Foreskin keratinocyte (primary cell): ENCODE measurements at places on chromosomes 13 and 19. TPM values are rescaled to one million over a fixed set of nuclear protein-coding genes. Genes with fewer than 3 reads are reported as not detected.

Gene BEST2
- not detected in 2 replicates for polyA plus RNA-seq

Gene RYR1
- 0.59 and 0.81 TPM in 2 replicates for polyA plus RNA-seq

Gene KHSRP
- 93.2 and 131 TPM in 2 replicates for polyA plus RNA-seq

Gene COMP
- not detected in 2 replicates for polyA plus RNA-seq

Gene TTC9B
- not detected in 2 replicates for polyA plus RNA-seq

Gene CYP2A6
- not detected in 2 replicates for polyA plus RNA-seq

Gene ADGRE3
- not detected in 2 replicates for polyA plus RNA-seq
